ENCODE measurements at places on chromosomes 2 and 18.

GRCh38 chr2:32074134-32074506 lies 10.8 kb downstream of the SPAST start:
- DNase-seq: no peak

DNA sequence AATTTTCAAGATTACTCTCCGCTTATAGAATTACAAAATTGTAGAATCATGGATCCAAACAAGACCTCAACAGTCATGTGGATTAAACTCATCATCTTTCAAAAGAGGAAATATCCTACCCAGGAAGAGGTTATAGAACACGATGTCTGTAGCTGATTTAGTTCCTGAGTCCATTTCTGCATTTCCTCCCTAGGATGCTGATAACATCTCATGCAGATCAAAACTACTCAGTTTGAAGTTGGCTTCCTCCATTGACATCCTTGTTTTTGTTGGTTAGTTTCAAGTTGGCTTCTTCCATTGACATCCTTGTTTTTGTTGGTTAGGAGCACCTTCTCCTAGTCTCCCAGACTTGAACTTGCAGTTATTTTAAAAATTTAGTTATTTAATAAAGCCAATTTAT lies 147.5 kb downstream of the PARD3B start:
- no peak for DNase-seq

GRCh38 chr2:25076749-25077148 lies 34.9 kb downstream of the EFR3B start:
- DNase-seq: peak; percentile 17

DNA sequence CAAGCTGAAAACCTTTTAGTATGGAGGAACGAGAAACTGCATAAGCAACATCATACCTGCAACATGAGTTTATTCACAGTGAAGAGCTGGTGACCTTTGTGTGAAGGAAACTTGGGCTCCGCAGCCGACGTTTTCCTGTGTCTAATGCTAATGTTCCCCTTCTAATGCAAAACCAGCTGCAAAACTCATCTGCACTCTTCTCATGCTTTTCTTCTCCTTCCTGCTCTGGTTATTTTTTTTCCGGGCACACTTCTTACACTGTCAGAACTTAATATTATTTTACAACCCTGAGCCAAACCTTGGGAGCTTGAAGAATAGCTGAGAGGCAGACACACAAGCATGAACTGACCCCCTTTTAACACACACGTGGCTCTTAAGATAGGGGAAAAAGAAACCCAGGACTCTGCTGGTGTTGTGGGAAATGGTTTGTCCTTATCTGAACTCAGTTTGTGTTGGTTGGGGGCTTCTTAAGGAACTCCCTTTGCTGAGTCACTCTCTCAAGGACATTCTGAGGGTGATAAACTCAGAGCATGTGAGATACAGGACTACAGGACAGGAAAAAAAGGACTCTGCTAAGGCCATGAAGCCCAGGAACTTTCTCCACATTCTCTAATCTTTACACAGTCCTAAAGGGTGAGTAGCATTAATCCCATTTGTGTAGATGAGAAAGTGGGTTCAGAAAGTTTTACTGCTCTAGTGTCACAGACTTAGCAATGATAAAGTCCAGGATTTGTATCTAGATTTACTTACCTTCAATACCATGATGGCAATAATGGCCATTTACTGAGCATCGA lies 439.3 kb upstream of the TRIB2 start:
- DNase-seq: no peak

GRCh38 chr2:25049422-25049821 lies 7.5 kb downstream of the EFR3B start:
- no peak for DNase-seq

DNA sequence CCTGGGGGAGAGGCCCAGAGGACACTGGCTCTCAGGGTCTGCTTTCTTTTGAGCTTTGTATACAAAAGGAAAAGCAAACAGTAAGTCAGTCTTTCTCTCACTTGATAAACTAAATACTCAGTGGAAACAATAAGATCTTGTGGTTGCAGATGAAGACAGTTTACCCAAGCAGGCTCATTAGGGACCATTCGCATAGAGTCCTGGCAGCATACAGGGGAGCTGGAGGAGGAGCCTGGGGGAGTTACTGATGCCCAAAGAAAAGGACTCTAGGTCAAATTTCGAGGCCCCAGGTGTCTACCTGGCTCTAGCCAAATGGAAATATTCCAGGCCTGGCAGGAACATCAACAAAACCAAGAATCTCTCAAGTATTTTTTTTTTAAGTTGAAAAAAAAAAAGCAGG lies 225.3 kb downstream of the CNTNAP5 start:
- DNase-seq: peak; percentile 72

GRCh38 chr2:166417669-166418068 lies 41.9 kb upstream of the SCN9A start:
- DNase-seq: peak; percentile 27

GRCh38 chr2:129645335-129645734 lies 334.1 kb upstream of the RAB6C start:
- no peak for DNase-seq
